ENCODE measurements at places on chromosomes 11 and 22.

GRCh38 chr11:122100037-122100755 is 15.8 kb downstream of the BLID start:
- DNase-seq: no peak

- no peak for DNase-seq
Observed at GRCh38 chr22:45510376-45511232, 7.9 kb downstream of the FBLN1 start.

DNA sequence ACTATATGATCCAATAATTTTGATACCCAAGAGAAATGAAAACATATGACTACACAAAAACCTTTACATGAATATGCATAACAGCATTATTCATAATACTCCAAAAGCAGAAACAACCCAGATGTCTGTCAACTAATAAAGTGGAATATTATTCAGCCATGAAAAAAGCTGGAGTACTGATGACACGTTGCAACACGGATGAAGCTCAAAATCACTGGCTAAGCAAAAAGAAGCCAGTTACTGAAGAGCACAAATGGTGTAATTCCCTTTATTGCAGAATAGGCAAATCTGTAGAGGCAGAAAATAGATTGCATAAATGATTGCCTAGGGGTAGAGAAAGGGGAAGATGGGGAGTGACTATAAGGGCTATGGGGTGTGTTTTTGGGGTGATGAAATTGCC is 117.6 kb upstream of the FGF3 start:
- DNase-seq: no peak

GRCh38 chr22:25482868-25483639 is 81.4 kb upstream of the GRK3 start:
- no peak for DNase-seq

- DNase-seq: no peak
Observed at GRCh38 chr11:19580646-19581045, 132.0 kb upstream of the NAV2 start.

- no peak for DNase-seq
Observed at GRCh38 chr11:67644042-67644441, 4.5 kb upstream of the TBX10 start.

- DNase-seq: no peak
Observed at GRCh38 chr11:17014833-17015626, 816 bp upstream of the PLEKHA7 start.

GRCh38 chr11:32444186-32444585 is 8.8 kb upstream of the WT1 start:
- no peak for DNase-seq

DNA sequence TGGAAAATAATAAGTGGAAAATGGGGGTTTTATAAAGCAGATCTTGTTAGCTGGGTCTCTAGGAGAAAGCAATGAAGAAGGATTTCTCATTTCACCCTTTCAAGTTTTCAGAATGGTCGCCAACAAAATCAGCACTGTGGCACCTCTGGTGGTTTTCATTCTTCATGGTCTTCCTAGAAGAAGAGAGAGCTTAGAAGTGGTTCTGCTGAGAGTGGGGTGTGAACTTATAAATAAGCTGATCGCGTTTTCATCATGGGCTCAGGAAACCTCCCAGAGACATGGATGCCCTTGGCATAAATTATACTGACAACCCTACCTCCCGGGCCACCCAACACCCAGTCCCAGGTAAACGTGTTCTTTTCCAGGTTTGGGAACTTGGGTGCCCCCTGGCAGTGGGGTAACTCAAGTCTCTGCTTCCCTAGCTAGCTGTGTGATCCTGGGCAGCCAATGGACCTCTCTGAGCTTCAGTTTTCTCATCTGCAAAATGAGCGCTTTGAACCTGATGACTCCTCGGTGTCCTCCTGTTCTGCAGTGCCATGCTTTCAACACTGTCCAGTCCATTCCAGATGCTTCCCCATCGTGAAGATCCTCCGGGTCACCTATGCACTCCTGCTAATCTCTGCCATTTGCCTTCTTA is 72.6 kb upstream of the GRAMD1B start:
- no peak for DNase-seq

- DNase-seq: peak; percentile 10
Observed at GRCh38 chr11:102345904-102346303, 1.1 kb upstream of the BIRC2 start.

DNA sequence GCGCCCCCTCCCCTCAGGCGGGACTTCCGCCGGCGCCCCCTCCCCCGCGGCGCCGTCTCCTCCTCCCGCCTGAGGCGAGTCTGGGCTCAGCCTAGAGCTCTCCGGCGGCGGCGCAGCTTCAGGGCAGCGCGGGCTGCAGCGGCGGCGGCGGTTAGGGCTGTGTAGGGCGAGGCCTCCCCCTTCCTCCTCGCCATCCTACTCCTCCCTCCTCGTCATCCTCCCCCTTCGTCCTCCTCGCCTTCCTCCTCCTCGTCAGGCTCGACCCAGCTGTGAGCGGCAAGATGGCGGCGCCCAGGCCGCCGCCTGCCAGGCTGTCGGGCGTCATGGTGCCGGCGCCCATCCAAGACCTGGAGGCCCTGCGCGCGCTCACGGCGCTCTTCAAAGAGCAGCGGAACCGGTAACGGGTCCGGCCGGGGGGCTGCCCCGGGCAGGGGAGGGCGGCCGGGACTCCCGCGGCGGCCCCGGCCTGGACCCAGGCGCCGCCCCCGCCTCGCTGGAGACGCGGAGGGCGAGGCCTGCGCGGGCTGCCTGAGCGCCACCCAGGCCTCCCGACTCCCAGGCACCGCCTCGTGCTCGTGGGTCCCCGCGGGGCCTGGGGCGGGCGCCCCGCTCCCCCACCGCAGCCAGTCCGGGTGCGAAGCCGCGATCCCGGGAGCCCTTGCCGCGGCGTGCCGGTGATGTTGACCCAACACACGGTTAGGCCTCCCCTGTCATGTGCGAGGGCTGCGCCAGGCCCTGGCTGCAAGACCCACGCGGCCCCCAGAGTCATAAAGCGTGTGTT is at the start of gene ATXN10:
Gene ATXN10, plus strand, starts transcription at position 52 of the 781 bp plus-strand sequence. Its CDS starts 230 bp downstream, at position 282.
- DNase-seq: peak; percentile 47

DNA sequence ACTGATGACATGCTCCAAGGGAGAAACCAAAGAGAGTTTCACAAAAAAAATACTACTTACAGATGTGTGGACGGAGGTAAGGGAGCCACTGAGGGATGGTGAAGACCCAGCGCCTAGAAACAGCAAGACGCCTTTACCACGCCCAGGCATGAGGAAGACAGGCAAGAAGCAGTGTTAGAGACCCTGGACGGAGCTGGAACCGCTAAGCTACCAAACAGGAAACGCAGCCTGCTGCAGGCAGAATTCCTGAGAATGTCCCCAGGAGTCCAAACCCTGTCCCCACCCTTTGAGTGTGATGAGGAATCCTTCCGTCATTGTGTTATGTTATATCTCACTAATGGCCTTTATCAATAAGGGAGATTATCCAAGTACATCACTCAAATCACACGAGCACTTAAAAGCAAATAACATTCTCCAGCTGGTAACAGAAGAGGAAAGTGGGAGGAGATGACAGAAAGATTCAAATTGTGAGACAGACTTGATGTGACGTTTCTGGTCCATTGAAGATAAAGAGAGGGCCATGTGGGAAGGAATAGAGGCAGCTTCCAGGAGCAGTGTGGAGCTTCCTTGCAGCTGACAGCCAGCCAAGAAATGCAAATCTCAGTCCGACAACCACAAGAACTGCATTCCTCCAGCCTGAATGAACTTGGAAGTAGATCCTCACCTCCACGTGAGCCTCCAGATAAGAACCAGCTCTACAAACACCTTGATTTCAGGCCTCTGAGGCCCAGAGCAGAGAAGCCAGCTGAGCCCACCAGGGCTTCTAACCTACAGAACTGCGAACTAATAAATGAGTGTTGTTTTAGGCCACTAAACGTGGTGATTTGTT is 19.1 kb downstream of the FAM181B start:
- DNase-seq: no peak

DNA sequence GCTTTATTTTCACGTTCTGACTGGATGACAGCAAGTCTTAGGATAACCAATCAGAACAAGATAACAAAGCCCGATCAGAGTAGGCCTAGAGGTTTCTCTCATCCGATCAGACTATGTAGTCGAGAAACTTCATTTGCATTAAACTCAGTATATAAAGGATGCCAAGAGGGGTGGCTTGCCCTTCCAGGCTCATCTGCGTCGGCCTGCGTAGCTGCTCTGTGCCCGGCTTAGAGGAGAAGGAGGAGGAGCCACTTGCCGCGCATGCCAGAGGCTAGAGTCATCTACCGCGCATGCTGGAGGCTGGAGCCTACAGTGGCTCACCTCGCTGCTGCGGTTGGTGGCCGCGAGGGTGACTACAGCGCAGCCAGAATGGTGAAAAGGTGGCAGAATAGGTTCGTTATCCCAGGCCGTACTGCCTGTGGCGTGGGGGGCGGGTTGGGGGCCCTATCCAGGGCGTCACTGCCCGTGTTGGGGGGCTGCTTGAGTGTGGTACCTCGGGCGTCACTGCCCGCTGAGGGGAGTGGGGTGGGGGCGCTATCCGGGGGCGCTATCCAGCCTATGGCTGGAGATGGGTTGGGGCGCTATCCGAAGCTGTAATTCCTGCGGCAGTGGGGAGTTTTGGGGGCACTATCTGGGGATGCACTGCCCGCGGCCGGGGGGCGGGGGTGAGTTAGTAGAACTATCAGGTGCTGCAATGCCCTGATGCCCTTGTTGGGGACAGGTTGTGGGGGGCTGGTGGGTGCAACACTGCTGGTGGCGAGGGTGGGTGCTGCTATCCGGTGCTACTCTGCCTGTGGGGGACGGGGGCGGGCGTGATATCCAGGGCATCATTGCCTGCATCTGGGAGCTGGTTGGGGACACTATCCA is at the start of gene RFPL2:
Gene RFPL2, minus strand, starts transcription at position 218 of the 867 bp plus-strand sequence. CDS start 2,622 bp downstream, outside the sequence.
- DNase-seq: no peak

- no peak for DNase-seq
Observed at GRCh38 chr11:59671471-59671870, 2.6 kb upstream of the PATL1 start.

GRCh38 chr11:35063488-35063931 is 75.5 kb upstream of the CD44 start:
- no peak for DNase-seq
